ENCODE measurements at places on chromosomes 1 and 21.

DNA sequence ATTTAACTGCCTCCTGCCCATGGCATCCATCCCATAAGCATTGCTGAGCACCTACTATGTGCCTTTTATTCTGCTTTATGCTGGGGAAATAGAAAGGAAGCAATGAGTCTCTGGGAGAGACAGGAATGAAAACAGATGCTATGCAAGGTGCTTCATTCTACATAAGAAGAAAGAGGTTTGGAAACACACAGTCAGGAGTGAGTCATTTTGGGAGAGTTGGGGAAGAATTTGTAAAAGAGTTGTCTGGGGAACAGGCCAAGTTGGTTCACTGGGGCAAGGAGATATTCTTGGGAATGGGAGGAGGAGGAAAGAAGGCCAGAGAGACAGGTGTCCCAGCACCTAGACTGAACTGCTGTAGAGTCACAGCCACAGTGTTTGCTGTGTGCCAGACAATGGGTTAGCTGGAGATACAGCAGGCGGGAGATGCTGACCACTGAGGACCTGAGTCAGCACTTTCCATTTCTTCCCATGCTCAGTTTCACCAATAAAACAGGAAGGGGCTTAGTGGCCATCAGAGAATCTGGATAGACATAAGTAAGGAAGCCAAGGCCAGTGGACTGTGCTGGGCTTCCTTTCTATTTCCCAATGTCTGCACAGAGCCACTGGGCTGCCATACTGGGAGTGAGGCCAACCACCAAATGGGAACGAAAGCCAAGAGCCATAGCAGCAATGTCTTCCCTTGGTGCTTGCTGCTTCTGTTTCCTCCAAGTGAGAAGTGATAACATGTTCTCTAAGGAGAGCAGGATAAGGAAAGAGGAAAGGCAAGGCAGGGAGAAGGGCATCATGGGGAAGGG, 187.7 kb upstream of the USP24 start:
- no peak for DNase-seq

- DNase-seq: no peak
These were observed 215.5 kb downstream of the CAMTA1 start for GRCh38 chr1:7000720-7001119.

DNA sequence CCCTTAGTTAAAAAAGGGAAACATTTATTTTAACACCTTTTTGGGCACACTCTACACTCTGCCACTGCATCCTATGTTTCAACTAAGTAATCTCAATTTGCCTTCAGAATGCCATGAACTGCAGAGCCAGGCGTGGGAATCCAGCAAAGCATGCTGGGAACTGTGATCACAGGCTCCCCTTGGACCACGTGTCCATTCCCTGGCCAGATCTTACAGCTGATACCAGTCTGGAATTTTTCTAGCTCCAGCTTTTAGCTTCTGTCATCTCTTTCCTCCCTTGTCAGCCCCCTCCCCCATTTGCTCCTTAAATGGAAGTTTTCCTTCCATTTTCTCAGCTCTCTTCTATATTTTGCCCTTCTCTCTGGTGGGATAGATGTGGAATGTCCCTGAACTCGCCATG, 29.4 kb downstream of the RCSD1 start:
- no peak for DNase-seq

GRCh38 chr1:213793482-213794067, 194.2 kb upstream of the PROX1 start:
- no peak for DNase-seq

- DNase-seq: no peak
These were observed 1.6 kb upstream of the LEFTY2 start for GRCh38 chr1:225942574-225942973.

GRCh38 chr1:117970252-117970651, 40.7 kb downstream of the WDR3 start:
- no peak for DNase-seq

DNA sequence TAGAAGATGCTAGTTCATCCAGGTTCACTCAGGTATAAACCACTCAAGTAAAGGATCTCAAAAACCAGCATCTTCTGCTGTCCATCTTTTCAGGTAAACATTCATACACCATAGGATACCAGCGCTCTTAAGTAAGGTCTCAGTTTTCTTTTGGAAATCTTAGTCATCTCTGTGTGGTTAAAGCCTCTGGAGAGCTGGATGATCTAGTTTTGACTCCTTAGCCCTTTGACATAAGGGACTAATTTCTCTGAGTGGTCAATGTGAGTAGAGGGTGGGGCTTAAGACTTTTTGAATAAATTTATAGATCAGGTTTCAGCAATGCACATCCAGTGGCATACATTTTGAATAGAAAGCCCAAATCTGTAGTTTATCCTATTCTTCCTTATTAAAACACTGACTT, 92.3 kb downstream of the CTH start:
- no peak for DNase-seq

Measured in activated CD4-positive, alpha-beta memory T cell treated with anti-CD3 and anti-CD28 coated beads for 36 hours (primary cell).